ENCODE measurements at places on chromosomes 16 and 17.

DNA sequence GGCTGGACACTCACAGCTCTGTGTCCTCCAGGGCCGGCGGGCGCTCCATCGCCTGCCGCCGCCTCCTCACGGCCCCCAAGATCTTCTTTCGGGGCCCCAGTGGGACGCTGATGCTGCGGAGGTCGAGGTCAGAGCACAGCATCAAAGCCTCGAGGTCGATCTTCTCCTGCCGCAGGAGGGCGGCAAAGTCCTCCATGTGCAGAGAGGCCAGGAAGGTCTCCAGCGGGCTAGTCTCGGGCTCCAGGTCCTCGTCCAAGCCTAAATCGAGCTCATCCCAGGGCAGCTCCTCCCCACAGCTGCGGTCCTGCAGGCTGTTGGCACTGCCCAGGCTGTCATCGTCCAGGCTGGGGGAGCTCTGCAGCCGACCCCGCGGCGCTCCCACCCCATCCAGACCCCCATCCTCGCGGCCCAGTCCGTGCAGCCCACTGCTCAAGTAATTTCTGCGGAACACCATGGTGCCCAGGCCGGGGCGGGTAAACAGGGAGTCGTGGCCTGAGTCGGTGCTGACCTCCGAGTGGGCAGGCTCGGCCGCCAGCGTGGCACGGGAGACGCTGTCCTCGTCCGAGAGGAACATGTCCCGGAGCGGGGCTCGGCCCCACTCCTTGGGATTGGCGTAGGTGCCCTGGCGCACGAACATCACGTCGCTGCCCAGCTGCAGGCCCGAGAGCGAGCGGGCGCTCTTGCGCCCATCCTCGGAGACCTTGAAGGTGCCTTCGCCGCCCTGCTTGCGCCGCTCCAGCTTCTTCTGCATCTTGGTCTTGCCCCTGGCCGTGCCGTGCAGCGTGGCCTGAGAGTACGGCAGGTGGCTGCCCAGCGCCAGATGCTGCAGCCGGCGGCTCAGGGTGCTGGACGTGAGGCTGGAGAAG is 3.4 kb downstream of the USH1G start:
- DNase-seq: no peak

- no peak for DNase-seq
Measured at GRCh38 chr17:50539762-50540559, 7.0 kb upstream of the SPATA20 start.

- no peak for DNase-seq
Measured at GRCh38 chr16:79451196-79451816, 149.2 kb downstream of the MAF start.

GRCh38 chr16:11084876-11085485 is 140.6 kb downstream of the CLEC16A start:
- no peak for DNase-seq

DNA sequence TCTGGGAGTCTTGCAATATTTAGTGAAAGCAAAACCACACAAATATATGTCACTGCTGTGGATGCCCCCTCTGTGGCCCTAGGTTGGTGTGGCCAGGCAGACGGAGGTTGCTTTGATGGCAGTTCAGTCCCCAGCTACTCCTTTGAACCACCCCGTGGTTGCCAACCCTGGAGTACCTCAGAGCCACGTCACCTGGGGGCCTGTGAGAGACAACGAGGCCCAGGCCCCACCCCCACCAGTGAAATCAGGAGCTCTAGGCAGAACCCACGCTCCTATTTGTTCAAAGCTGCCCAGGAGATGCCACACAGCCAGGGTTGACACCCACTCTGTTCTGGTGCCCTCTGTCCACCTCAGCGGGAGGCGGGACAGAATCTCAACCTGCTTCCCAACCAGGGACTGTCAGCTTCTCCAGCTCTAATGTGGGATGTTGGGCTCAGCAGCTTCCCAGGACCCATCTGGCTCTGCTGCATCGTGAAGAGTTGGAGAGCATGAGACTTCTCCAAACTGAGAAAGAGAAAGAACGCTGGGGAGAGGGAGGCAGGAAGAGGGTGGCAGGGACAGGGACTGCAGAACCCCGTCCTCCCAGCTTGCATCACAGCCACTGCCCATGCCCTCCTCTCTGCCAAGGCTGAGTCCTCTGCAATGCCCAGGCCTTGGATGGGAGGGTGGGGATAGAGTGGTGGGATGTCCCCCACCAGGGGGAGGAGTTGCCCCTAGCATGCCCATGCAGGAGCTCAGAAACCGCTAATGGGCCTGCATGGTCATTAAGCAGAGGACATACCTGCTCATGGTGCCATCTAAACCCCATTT is 81.8 kb downstream of the C16orf78 start:
- DNase-seq: no peak

DNA sequence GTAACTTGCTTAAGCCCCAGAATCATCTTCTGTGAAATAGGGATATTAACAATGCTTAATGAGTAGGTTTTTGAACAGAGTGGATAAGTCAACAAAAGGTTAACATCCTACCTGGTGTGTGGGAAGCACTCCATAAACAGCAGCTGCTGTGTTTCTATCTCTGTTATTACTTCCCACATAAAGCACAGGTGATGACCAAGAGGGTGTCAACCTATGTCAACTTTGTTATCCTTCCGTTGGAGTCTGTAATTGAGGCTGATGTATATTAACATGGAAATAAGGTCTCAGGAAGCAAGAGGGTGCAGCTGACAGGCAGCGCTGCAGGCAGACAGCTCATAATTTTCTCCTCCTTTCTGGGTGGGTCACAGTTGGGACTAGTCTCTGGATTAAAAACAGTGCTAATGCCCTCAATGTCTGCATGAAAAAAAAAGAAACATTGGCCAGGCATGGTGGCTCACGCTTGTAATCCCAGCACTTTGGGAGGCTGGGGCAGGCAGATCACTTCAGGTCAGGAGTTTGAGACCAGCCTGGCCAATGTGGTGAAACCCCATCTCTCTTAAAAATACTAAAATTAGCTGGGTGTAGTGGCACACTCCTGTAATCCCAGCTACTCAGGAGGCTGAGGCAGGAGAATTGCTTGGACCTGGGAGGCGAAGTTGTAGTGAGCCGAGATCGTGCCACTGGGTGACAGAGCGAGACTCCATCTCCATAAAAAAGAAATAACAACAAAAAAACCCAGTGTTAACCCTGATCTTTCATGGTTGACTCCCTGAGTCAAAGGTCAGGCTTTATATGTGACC is 269.6 kb downstream of the SNX29 start:
- DNase-seq: no peak

DNA sequence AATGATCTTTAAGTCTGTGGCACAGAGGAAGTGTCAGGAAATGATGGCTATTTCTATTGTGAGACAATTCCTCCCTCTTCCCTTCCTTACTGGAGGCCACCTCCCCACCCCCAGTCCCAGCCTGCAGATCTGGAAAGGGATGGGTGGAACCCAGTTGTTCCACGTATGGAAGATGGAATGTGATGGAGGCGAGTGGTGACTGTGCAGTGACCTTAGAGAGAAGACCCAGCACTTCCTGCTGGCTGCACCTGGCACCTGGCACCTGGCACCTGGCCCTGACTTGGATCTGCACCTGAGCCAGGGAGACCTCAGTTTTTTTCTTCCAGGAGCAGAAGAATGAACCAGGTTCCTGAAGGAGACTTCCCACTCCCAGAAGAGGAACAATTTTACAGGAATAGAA is 33.0 kb upstream of the TMC5 start:
- no peak for DNase-seq

DNA sequence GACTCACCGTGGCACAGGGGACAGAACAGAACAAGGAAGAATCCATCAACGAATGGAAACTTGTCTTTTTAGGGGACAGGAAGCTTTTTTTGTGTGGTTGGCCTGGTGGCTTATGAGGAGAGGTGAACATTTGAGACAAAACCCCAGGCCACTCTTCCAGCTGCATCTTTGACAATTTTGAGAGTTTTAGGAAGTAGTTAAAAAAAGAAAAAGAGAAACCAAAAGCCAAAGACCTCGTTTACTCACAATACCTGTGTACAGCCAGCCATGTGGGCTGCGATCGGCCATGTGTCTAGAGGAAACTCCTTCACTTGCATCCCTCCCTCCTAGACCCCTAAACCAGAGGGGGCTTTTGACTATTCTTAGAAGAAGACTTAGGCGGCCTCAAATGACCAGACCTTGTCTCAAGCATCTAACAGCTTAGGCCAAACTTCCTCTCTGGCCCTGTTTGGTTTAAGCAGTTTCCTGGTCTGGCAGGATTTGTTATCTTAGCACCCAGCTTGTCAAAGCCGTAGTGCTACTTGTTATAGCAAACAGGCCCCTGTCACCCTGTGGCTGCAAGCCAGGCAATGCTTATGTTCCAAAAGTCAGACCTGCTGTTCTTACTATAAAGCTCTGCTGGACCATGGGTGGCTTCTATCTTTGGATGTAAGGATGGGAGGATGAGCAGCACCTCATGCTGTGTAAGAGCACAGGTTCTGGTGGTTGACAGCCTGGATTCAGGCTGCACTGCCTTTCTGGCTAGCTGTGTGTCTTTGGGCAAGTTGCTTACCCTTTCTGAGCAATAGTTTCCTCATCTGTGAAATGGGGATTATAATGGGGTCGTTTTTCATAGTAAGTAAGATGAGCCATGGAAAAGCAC is 17.7 kb downstream of the KSR1 start:
- DNase-seq: peak; percentile 72

GRCh38 chr17:7122381-7122780 is 7.8 kb upstream of the ASGR2 start:
- DNase-seq: no peak

- no peak for DNase-seq
Measured at GRCh38 chr17:52147431-52147830, 11.1 kb downstream of the CA10 start.

- DNase-seq: no peak
Measured at GRCh38 chr17:28749516-28750177, 5.8 kb downstream of the TRAF4 start.

- DNase-seq: no peak
Measured at GRCh38 chr17:17042384-17042736, at the start of gene MPRIP. MPRIP (plus strand) TSS chr17:17042457; CDS start chr17:17042849, 392 bp downstream.

DNA sequence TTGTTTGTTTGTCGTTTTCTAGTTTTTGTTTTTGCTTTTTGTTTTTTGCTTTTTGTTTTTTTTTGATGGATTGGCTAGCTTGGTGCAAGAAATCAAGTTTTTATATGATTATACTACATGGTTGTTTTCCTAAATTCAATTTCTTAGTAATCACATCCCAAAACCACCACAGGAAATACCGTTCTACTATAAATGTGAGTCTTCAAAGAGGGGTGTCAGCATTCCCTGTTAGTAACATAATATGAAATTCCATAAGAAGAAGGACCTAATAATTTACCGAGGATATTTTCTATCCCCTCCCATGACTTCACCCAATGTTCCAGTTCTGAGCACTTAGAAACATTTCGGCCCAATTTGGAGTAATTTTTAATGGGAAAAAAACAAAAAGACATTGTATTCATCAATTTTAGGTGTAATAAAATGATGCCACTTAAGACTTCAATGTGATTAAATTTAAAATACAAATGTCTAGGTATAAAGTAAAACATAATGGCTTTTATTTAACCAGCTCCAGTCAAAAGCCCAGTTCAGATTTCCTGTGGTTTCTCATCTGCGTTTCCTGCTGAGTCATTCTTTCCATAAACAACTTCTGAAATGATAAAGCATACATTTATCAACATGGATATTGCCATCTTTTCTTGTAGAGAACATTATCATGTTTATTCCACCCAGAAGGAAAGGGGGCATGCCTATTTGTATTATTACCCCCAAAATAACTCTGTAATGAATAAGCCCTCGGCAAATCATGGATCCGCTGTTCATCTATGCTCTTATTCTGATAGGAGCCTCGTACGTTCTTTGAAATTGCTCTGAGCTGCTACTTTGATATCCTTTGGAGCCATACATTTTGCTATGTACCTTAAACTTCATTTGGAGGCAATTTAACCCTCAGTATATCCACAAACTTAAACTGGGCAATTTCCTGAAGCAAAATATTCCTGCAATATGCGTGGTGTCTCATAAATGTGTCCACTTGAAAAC is 28.1 kb downstream of the HSBP1 start:
- DNase-seq: no peak

GRCh38 chr17:57067162-57067561 is 17.9 kb upstream of the AKAP1 start:
- no peak for DNase-seq

DNA sequence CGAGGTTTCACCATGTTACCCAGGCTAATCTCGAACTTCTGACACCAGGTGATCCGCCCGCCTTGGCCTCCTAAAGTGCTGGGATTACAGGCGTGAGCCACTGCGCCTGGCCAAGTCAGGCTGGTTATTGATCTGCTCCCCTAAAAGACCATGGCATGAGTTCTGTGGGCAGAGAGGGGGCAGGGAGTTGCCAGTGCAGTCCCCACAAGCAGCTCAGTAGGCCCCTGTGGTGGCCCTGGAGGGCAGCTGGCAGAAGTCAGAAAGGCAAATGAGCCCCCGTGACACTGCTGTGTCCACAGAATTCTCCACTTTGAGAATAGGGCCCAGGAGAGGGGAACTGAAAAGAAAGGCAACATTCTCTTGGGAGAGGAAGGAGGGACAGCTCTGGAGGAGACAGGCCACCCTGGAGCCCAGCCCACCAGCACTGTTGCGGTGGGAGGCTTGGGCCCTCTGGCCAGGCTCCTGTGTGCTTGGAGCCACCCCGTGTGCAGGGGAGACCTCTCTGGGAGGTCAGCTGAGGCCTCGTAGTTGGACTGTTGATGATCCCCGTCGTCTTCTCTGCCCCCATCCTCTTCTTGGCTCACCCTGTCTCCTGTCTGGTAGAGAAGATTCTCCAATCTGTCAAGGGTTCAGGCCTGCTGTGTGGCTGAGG is 2.1 kb upstream of the AMDHD2 start:
- DNase-seq: no peak

DNA sequence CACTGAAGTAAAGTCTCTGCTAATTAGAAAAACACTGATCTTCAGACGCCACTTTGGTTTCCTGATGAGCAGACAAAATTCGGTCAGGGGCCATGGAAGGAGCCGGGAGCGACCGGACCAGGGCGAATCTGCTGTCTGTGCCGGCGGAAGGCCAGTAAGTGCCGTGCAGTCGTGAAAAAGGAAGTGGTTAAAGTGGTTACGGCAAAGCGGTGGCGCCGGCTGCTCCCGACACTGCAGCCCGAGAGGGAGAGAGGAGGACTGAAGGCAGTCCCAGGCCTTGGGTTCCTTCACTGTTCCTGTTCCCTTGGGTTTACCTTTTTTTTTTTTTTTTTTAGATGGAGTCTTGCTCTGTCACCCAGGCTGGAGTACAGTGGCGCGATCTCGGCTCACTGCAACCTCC is 17.3 kb upstream of the HEXD start:
- DNase-seq: no peak

DNA sequence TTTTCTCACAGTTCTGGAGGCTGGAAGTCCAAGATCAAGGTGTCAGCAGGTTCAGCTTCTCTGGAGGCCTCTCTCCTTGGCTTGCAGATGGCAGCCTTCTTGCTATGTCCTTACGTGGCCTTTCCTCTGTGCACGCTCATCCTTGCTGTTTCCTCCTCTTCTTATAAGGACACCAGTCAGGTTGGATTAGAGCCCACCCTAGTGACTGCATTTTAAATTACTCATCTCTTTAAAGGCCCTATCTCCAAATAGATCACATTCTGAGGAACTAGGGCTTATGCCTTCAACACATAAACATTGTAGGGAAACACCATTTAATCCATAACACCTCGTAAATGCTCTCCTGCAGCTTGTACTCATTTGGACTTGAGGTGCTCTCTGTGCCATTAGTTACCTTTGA is 36.3 kb downstream of the DHRS7C start:
- no peak for DNase-seq

GRCh38 chr17:57016764-57017116 is 38.8 kb downstream of the SCPEP1 start:
- no peak for DNase-seq
